ENCODE measurements at places on chromosomes 4 and X.

DNA sequence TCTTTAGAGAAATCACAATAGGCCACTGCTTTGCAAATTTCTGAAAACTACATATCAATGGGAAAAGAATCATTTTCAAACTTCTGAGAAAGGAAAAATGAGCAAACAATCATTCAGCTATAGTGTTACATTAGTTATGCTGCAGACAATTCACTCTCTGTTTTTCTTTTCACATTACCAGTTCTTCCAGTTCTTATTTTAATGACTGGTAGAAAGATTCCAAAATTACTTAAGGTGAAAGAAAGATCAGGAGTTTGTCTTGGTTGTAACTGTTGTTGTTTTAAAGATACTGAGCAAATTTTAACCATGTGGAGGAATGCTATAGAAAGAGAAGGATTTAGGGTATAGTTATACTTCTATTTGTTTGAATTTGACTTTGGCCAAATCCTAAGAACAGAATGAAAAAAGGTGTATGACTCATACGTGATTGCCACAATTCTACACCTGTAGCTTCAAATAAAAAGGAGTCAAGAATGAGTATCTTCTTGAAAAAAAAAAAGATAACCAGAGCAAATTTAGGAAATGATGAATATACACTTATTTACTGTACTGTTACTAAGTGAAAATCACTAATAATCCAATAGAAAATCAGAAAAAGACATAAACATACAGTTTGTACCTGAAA lies 21.0 kb upstream of the RASGEF1B start:
- no peak for DNase-seq

DNA sequence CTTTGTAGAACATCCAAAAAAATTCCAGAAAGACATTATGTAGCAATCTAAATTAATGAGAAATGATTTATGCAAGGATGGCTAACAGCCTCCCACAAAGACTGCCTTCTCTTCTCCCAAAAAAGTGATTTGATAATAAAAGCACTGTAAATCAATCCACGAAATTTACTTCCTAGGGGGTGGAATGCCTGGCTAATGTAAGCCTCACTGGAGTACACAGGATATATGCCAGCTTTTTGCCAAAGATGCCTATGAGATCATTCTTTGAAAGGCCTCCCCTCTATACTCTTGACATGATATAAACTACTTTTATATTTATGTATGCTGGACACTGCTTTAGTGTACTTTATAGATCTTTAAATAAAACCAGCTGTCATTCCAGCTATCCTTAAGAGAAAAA lies 211.1 kb downstream of the ADAMTS3 start:
- no peak for DNase-seq

- DNase-seq, result no peak
Observed at GRCh38 chr4:99024481-99025275, 29.2 kb downstream of the METAP1 start.

DNA sequence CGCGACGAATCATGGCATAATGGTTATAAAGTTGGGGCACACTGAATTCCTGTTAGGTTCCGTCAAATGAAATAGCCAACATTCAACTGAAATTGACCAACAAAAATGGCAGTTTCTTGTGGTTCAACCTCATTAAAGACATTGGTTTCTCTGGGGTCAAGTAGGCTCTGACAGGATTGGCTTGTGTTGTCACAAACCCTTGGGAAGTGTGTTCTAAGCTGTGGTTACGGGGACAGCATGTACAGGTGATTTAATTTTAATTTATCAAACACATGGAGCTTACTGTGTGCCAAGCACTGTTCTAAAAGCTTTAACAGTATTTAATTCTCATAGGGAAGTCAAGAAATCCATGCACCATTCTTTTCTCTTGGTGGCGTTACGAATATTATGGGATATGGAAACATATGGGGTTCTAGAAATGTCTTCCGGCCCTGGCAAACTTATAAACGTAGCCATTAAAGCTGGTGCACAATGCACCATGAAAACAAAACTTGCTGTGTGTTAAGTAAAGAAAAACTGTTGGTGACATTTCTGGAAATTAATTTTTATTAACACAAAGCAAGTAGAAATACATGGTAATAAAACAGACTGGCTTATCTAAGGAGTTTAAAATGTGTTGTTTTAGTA lies 891 bp downstream of the XK start:
- DNase-seq, result no peak

DNA sequence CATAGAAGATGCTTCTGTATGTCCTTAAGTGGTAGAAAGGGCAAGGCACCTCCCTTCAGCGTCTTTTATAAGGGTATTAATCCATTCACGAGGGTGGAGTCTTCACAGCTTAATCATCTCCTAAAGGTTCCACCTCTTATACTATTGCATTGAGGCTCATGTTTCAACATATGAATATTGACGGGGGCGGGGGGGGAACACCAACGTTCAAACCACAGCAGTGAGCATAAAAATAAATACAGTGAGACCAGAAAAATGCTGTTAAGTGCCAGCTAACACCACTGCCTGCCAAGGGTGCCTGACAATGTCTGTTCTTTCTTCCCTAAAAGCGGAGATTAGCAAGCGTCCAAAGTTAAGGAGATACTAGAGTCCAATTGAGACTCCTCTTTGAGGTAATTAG lies 323.3 kb downstream of the STK32B start:
- no peak for DNase-seq

DNA sequence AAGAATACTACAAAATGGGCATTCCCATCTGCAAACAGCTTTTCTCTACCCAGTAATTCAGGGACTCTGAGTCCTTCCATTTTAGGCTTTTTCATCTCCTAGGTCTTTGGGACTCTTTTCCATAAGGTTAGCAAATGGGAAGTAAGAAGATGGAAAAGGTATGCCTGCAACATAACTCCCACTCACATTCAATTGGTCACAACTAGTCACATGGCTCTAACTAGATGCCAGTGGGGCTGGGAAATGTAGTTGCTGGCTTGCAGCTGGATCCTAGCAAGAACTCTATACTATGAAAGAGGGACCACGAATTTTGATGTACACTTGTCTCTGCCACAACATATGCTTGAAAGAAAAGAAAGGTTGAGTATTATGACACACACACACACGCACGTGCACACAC lies 954.9 kb upstream of the FTHL17 start:
- no peak for DNase-seq

- DNase-seq, result no peak
Observed at GRCh38 chrX:49040376-49040955, 2.7 kb downstream of the TFE3 start.

DNA sequence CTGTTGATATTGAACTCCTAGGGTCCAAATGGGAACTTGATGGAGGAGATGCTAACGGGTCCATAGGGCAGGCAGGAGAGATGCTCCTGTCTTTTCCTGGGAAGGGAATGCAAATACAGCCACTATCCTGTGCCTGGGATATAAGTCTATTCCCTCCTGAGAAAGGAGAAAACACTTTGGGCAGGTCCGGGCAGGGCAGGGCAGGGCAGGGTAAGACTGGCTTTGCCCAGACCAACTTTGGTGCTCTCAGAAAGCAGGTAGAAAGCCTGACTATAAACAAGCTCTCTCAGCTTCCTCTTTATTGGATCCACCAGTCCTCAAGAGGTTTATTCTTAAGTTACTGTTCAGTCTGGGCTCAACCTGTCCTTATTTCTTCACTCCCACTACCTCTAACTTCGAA lies 232.3 kb downstream of the PTTG2 start:
- no peak for DNase-seq

DNA sequence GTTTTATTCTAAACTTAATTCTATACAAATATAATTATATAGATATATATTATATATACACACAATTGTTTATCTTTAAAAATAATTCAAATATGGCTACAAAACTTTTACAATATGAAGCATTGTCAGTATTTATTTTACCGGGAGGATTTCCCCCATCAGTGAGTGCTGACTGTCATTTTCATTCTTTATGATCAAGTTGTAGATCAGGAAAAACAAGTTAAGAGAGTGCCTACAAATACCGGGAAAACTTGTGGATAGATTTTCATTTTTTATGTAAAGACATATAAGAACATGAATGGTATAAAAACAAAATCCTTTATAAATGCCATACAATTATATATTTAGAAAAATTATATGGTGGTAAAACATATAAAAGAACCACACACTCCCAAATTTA lies 37.8 kb downstream of the CLCN3 start:
- no peak for DNase-seq

DNA sequence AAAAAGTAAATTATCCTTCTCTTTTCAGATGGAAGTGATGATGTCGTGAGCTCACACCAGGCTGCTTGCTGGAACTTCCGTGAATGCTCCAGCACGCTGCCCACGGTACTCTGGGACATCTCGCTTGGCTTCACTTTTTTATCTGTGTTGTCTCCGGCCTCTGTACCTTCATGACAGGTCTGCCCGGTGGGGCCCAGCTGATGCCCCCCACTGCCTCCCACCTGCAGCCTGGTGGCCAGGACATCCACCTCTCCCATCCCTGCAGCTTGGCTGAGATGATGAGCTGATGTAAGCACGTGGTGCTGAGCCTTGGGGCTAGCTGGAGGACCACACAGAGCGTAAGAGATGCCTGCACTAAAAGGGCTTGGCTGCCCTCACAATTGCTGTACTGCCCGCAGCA lies 59.0 kb upstream of the HELT start:
- no peak for DNase-seq

DNA sequence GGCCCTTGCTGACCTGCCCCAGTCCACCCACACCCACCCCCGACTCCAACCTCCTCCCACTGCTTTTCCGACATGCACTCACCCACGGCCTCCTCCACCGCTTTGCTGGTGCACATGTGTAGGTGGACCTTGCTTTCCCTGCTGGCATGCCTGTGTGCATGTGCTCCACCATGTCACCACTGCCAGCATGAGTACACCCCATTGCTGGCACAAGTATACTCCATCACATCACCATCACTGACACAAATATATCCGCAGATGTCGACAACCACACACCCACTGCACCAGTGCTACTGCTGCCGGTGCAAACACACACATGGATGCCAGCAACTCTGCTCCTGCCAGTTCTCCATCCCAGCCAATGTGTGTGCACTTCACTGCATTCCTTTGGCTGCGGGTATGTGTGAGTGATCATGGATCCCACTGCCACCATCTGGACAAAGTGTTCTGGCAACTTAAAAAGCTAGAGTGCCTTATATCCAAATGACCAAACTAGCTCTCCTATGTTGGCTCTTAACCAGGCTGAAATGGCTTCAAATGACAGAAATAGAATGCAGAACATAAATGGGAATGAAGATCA lies 1072.3 kb downstream of the RAPGEF2 start:
- no peak for DNase-seq

- DNase-seq, result peak; percentile 24
Observed at GRCh38 chrX:140057001-140057411, 91.7 kb upstream of the CXorf66 start.

- no peak for DNase-seq
Observed at GRCh38 chr4:36330796-36331195, 49.4 kb downstream of the DTHD1 start.

GRCh38 chr4:107737450-107737849 lies 17.4 kb upstream of the PAPSS1 start:
- DNase-seq, result no peak

DNA sequence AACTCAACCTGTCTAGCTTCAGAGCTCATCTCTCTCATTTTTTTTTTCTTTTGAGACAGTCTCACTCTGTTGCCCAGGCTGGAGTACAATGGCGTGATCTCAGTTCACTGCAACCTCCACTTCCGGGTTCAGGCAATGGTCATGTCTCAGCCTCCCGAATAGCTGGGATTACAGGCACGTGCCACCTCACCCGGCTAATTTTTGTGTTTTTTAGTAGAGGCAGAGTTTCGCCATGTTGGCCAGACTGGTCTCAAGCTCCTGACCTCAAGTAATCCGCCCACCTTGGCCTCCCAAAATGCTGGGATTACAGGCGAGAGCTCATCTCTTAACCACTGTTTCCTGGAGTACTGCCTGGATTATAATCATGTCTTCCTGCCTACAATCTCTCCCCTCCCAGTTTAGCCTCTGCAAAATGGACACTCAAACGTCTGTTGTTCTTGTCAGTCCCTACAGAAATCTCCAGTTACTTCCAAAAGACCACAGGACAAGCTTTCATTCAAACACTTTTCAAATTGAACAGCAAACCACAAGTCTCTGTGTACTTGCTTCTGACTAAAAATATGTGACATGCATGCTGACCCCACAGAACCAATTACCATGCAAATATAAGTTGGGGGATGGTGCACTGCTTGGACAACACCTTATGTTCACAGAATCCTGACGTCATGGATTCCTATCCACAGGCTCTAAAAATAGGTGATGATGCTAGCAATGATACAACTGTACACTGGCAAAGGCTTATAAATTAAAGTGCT lies 137.2 kb downstream of the SH3KBP1 start:
- no peak for DNase-seq

DNA sequence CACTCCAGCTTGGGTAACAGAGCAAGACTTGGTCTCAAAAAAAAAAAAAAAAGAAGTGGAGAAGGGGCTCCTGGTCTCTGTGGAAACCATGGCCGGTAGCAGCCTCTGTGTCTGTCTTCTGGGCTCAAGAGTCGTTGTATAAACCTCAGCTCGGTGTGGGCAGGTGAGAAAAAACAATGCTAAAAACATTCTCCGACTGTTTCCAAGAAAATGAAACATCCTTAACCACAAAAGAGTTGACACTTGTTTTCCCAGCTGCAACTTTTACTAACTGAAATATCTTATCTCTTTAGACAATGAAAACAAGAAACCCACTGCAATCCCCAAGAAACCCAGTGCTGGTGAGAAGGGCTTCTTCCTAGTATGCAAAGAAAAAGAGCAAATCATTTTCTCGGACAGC lies 26.2 kb downstream of the CD99 start:
- DNase-seq, result no peak

All from AG09319 (cell line).